ENCODE measurements at places on chromosomes 4 and X. TPM values are rescaled to one million over a fixed set of nuclear protein-coding genes. Genes with fewer than 3 reads are reported as not detected.
A peak's percentile ranks its signal among the peaks of the same experiment; 100 is the strongest.

DNA sequence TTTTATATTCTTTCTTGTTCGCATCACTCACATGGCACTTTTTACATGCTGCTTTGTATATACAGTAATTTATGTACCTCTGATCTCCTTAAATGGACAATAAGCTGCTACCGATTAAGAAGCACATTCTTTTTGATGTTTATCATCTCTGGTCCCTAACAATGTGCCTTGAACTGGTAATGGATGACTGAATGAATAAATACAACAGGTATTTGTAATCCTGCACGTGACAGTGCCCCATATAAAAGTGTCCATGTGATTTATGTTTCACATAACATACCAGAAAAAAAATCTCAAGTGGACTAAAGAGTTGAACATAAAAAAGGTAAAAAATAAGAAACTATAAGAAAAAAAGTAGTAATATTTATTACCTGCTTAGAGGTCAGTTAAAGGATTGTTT, 7.7 kb upstream of the SLAIN2 start:
- H3K4me3 ChIP-seq: no peak overlapping the region
- peaks cover 4% of the 10 kb centered on the region for H3K4me1 ChIP-seq
- no peaks in the 10 kb centered on the region for H3K36me3 ChIP-seq
- no peak for DNase-seq
- no peaks in the 10 kb centered on the region for H3K27me3 ChIP-seq

- no peaks in the 10 kb centered on the region for H3K27me3 ChIP-seq
- no peak overlapping the region for H3K27ac ChIP-seq
- no peak for DNase-seq
Measured at GRCh38 chr4:180587379-180587778, 1655.8 kb upstream of the TENM3 start.

- 0 out of 2 replicates have a peak, but pooled peaks cover 3% of the 10 kb centered on the region for H3K27me3 ChIP-seq
- no peak for DNase-seq
- H3K27ac ChIP-seq: no peak overlapping the region
- H3K4me1 ChIP-seq: no peaks in the 10 kb centered on the region
- H3K4me3 ChIP-seq: no peak overlapping the region
Measured at GRCh38 chr4:64670647-64671046, 261.4 kb upstream of the TECRL start.

GRCh38 chr4:18635531-18635930, 614.0 kb upstream of the LCORL start:
- H3K36me3 ChIP-seq: peaks cover 15% of the 10 kb centered on the region
- H3K4me1 ChIP-seq: peaks cover 15% of the 10 kb centered on the region
- H3K27ac ChIP-seq: no peak overlapping the region

DNA sequence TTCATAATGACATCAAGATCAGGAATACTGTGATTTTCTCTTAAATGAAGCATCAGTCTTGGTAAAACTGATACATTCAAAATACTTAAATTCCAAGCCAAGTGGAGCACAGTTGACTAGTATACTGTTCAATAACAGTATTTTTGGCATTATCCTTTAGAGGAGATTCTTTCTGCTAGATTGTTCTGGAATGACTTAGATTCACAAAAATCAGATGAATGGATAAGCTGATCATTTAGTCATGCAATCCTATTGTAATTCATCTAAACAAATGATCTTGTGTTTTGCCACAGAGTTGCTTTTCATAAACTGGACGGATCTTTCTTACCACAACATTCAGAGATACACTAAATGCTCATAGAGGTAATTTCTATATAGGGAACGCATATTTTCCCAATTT, 232.0 kb downstream of the CXXC4 start:
- H3K27ac ChIP-seq: no peak overlapping the region
- no peaks in the 10 kb centered on the region for H3K36me3 ChIP-seq
- no peak overlapping the region for H3K4me3 ChIP-seq
- no peaks in the 10 kb centered on the region for H3K4me1 ChIP-seq
- H3K27me3 ChIP-seq: no peaks in the 10 kb centered on the region

DNA sequence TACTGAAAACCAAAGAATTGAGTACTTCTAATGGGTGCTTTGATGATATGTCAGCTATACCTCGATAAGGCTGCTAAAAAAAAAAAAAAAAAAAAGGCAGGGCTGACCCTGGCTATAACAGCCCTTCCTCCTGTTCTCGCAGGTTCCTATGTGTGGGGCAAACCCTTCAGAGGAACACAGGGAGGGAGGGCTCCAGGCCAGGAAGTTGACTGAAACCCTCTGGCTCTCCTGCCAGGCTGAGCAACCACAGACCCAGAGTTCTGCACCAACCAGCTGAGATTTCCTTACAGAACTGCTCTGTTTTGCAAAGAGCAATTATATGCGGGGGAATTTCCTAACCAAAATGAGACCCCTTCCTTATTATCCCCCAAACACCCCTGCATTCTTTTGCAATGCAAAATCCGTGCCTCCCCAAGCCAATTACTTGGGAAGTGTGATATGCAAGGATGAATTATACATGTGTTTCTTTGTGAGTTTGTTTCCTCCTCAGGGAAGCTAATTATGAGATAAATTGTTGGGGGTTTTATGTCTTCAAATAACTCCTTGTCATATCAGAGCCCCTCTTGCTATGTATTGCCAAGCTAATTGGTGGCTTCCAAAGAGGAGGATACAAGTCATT, 45.6 kb downstream of the PDHA1 start:
- no peak overlapping the region for H3K4me3 ChIP-seq
- H3K27ac ChIP-seq: no peak overlapping the region
- H3K4me1 ChIP-seq: peaks cover 8% of the 10 kb centered on the region
- DNase-seq: no peak

DNA sequence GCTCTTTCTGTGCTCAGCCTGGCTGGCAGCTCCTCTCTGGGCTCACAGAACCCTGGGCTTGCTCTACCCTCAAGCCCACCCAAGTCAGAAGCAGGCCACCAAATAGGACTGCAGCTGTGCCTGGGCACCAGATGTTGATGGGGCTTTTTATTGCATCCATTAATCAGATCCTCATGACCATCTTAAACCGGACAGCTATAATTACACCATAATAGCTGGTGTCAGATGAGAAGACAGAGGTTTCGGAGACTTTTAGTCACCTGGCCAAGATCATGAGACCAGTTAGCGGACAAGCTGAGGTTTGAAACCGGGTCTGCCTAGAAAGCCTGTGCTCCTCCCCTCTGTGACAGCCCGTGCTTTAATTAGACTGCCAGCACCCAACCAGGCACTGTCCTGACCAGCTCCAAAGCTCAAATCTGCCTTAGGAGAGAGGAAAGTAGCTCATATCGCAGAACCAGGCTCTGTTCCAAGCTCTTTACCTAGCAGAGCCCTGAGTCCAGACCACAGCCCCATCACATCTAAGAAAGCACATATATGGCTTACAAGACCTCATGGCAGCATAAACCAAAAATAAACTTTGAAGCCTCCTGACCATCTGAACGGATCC, 88.9 kb downstream of the JAKMIP1 start:
- H3K27me3 ChIP-seq: peaks cover 6% of the 10 kb centered on the region
- H3K4me1 ChIP-seq: peaks cover 22% of the 10 kb centered on the region
- H3K36me3 ChIP-seq: no peaks in the 10 kb centered on the region
- no peak overlapping the region for H3K4me3 ChIP-seq
- no peak overlapping the region for H3K27ac ChIP-seq

- H3K36me3 ChIP-seq: 0 out of 2 replicates have a peak, but pooled peaks cover 3% of the 10 kb centered on the region
- H3K4me3 ChIP-seq: peak overlapping the region; percentile 27
- H3K27me3 ChIP-seq: no peaks in the 10 kb centered on the region
- H3K4me1 ChIP-seq: peaks cover 22% of the 10 kb centered on the region
- peak overlapping the region; percentile 91 for H3K27ac ChIP-seq
Measured at GRCh38 chr4:22500128-22500611, 15.7 kb downstream of the ADGRA3 start.

DNA sequence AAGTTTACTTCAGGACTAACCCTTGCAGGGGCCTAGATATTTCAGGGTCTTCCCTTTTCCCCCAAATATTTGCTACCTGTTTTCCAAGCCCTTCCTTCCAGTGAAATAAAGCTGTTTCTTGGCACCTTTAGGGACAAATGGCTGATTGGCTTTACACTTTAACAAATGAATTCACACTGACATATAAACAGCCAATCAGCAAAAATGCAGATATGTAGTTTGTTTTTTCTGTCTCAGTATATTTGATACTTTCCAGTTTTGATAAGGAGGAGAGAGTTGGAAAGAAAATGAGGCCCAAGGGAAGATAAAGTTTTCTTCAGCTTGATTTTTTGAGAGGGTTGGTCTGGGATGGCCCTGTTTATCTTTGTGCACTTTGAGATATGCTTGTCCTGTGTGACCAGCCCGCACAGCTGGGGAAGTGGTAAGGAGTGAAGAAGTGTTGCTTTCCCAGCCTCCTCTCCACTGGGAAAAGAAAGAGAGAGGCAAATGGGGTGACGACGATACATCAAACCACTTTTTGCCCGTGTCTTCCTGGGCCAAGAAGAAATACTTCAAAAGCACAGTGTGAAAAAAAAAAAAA, 67.5 kb downstream of the MGST2 start:
- peaks cover 39% of the 10 kb centered on the region for H3K27me3 ChIP-seq
- H3K4me1 ChIP-seq: peaks cover 31% of the 10 kb centered on the region
- DNase-seq: no peak
- H3K27ac ChIP-seq: no peak overlapping the region
- no peaks in the 10 kb centered on the region for H3K36me3 ChIP-seq

GRCh38 chr4:147689067-147689466, 5.1 kb upstream of the PRMT9 start:
- peaks cover 4% of the 10 kb centered on the region for H3K27me3 ChIP-seq
- H3K36me3 ChIP-seq: no peaks in the 10 kb centered on the region
- no peak for DNase-seq
- peaks cover 9% of the 10 kb centered on the region for H3K4me1 ChIP-seq

GRCh38 chrX:153651540-153652079, 4.6 kb downstream of the DUSP9 start:
- DNase-seq: no peak
- no peaks in the 10 kb centered on the region for H3K36me3 ChIP-seq
- no peak overlapping the region for H3K4me3 ChIP-seq
- no peak overlapping the region for H3K27ac ChIP-seq
- H3K4me1 ChIP-seq: no peaks in the 10 kb centered on the region
- peaks cover 28% of the 10 kb centered on the region for H3K27me3 ChIP-seq

- no peaks in the 10 kb centered on the region for H3K27me3 ChIP-seq
- H3K36me3 ChIP-seq: no peaks in the 10 kb centered on the region
- H3K4me1 ChIP-seq: no peaks in the 10 kb centered on the region
- H3K27ac ChIP-seq: no peak overlapping the region
- DNase-seq: no peak
Measured at GRCh38 chrX:68180579-68180978, 252.7 kb downstream of the OPHN1 start.

GRCh38 chrX:70505451-70505841, 60.8 kb downstream of the DLG3 start:
- peaks cover 35% of the 10 kb centered on the region for H3K4me1 ChIP-seq
- H3K36me3 ChIP-seq: peaks cover 16% of the 10 kb centered on the region
- H3K4me3 ChIP-seq: no peak overlapping the region
- DNase-seq: no peak
- no peaks in the 10 kb centered on the region for H3K27me3 ChIP-seq
- no peak overlapping the region for H3K27ac ChIP-seq

GRCh38 chrX:126030021-126030420, 136.1 kb downstream of the DCAF12L2 start:
- no peak overlapping the region for H3K27ac ChIP-seq
- H3K27me3 ChIP-seq: no peaks in the 10 kb centered on the region
- H3K4me1 ChIP-seq: peaks cover 13% of the 10 kb centered on the region
- no peak for DNase-seq
- H3K4me3 ChIP-seq: no peak overlapping the region
- H3K36me3 ChIP-seq: no peaks in the 10 kb centered on the region

GRCh38 chrX:100681599-100681998, 37.6 kb downstream of the SRPX2 start:
- H3K27me3 ChIP-seq: no peaks in the 10 kb centered on the region
- peaks cover 7% of the 10 kb centered on the region for H3K4me1 ChIP-seq
- DNase-seq: no peak
- H3K27ac ChIP-seq: no peak overlapping the region

HPSE gene
- 3.7 TPM for total RNA-seq

ERAS gene
- not detected for total RNA-seq

CD99 gene
- 72.1 TPM for total RNA-seq

NIPAL1 gene
- 7.2 TPM for total RNA-seq

NDST4 gene
- total RNA-seq: not detected

UGT2B15 gene
- 0.25 TPM for total RNA-seq

ITIH6 gene
- total RNA-seq: 0.04 TPM

SRD5A3 gene
- total RNA-seq: 26.5 TPM

RAB33A gene
- total RNA-seq: 3.0 TPM

SSX1 gene
- not detected for total RNA-seq

NEIL3 gene
- total RNA-seq: 12.0 TPM

All from WTC11 (cell line).